Hematopoietic multipotent progenitor cell (in vitro differentiated cells): ENCODE measurements at places on chromosomes 6 and 20. TPM values are rescaled to one million over a fixed set of nuclear protein-coding genes. Genes with fewer than 3 reads are reported as not detected.

GRCh38 chr6:148915810-148916209 is 169.0 kb downstream of the UST start:
- no peak for DNase-seq

DNA sequence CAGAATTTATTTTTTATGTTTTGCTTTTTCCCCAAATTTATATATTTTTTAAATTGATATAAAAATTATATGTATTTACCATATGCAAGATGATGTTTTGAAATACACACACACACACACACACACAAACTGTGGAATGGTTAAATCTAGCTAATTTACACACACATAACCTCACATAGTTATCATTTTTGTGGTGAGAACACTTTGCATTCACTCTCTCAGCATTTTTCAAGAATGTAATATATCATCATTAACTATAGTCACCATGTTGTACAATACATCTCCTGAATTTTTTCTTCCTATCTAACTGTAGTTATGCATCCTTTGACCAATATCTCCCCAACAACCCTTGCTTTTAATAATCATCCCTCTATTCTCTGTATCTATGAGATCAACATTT is 52.2 kb downstream of the GFRAL start:
- DNase-seq: no peak

DNA sequence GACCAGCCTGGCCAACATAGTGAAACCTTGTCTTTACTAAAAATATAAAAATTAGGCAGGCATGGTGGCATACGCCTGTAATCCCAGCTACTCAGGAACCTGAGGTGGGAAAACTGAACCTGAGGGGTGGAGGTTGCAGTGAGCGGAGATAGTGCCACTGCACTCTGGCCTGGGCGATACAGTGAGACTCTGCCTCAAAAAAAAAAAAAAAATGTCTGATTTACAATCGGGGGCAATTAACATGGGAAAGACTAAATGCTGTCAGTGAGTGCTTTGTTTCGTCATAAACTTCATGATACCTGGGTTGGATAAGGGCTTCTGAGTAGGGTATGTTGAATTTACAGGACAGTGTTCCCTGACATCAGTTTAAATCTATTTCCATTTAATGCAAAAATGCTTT is 8.0 kb upstream of the SH3BGRL2 start:
- no peak for DNase-seq

DNA sequence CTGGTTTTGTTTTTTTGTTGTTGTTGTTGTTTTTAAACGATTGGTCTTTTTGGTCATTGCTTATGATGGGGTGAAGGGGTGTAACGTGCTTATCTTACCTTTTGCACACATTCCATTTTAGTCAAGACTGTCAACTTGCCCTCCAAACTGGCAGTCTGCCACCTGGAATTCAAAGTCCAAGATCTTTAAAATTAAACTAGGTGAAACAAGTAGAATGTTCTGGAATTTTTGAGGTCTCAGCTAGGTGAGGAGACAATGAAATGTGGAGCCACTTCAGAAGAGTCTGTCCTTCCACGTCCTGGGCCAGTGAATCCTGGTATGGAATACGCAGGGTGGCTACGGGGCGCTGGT is 344.6 kb downstream of the ZFAND3 start:
- no peak for DNase-seq

DNA sequence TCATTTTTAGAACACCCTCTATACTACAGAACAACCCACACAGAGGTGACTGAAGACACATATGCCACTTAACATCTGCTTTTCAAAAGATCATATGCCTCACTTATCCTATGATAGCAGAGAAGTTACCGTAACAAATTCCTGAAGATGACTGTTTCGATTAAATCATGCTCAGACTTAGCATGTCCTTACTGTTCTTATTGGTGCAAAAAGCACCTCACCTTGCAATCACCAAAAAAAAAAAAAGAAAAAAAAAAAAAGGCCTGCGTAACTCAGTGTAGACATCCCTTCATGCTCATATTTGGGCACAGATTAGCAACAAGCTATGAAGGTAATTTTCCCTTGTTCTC is 17.7 kb upstream of the DST start:
- no peak for DNase-seq

DNA sequence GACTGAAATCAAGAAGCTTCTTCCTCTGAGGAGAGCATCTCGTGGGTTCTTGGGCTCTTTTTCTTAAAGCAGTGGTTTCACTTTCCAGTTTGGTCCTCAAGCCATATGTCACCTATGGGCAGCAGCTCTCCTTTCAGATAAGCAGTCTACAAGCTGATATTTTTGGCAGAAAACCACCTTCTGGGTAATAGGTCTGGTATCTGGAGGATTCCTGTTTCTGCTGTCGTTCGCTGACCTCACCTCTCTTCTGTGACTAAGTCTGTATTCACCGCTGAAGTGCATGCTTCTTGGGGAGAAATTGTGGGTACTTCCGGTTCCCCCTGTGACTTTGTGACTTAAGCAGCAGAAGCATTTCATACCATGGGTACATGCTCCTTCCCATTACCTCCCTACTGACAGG is 193.6 kb downstream of the EDN1 start:
- DNase-seq: peak; percentile 66

DNA sequence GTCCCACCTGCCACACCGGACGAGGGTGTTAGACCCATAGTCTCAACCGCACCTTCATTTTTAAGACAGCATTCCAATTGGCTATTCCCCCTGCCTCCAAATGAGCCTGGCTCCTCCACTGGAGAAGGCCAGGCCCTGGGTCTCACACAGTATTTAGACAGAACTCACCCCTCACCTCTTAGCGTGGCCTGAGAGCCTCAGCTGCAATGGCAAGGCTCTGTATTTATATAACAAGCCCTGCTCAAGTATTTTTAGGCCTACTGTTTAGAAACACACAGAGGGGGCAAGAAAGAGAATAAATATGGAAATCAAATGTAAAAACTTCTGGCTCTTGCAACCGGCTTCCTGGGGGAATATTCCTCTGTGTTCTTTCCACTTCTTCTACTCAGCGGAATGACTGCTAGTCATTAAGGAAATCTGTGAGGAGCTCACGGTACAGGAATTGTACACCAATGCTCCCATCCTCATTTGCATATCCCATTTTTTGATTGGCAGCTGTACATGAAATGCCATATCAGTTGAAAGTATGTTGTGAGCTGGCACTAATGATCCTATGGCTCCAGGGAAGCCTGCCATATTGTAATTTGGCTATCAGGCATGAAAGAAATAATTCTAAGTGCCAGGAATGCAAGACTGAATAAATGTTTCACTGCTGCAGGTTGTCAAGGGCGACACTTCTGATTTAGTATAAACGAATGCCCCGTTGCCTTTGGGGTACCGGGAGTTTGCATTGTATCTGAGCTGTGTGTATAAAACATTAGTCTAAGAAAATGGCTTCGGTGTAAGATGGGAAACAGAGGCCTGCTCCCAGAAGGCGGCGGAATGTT is 207.5 kb downstream of the ZNF217 start:
- no peak for DNase-seq

DNA sequence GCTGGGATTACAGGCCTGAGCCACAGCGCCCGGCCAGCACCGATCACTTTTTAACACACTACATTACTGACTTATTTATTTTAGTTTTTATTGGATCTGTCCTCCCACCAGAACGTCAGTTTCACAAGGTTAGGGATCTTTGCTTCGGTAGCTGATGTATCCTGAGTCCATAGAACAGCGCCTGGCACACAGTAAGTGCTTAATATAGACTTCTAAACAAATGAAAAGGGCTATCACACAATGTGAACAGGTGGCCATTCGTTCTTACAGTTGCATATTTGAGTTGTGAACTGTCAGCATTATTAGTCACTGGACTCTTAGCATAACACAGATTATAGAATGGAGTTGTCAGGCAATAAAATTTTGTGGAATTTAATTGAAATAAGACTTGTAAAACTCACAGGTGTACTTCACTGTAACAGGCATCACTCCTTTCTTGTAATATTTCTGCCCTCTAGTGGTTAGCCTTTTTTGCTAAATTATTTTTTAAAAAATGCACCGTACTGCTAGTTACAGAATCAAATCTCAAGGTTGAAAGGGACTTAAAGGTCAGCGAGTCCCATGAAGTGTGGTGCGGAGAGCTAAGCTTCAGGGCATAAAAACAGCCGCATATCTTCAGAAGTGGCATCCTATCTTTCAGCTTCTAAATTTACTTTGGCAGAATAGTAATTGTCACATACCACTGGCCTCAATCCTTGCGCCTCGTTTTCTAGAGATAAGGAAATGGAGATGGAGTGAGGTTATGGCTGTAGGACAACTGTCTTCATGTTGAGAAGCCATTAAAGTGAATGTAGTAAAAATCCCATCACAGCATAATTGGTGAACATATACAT is 3.4 kb upstream of the TBC1D7 start:
- no peak for DNase-seq

- DNase-seq: no peak
Measured at GRCh38 chr6:158058171-158058651, 76.5 kb downstream of the SYNJ2 start.

DNA sequence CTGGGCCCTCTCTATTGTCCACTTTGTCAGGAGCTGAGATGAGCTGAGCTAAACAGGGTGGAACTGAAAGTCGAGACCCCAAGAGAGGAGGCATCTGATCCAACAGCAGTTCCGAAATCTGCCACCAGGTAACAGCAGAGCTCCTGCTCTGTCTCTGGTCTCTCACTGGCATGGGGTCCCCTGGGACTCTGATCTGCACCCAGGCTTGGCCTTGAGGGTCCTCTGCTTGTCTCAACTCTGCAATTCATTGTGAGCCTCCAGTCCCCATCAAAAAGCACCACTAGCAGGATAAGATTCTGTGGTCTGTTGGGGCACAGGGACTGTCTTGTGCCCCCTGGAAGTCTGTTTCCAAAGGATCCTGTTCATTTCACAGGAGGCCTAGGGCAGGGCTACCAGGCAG is 62.5 kb upstream of the TOP1 start:
- peak; percentile 33 for DNase-seq

DNA sequence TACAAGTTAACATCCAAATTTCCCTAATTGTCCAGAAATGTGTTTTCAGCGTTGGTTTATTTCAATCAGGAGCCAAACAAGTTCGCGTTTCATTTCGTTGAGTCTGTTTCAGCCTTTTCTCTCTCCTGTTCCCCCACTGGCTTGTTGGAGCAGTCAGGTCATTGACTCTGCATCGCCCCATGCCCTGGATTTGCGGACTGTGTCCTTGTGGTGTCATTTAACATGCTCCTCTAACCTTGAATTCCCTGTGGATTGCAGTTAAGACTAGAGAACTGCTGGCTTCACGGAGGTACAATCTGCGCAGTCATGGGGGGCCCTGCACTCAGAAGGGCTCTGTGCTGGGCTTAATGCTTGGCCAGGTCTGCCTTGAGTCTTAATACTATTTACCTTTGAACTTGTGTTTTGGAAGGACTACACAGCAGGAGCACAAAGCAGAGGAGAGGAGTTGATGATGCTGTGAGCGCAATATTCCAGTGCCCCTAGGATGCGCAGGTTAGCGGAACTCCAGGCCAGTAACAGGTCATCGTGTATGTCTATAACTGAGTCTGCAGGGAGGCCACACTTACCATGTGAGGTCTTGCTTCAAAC is 5.5 kb upstream of the TBC1D32 start:
- DNase-seq: no peak

GRCh38 chr6:99979953-99980352 is 14.1 kb downstream of the MCHR2 start:
- no peak for DNase-seq

GRCh38 chr6:41591859-41592502 is 45.8 kb downstream of the FOXP4 start:
- peak; percentile 53 for DNase-seq

DNA sequence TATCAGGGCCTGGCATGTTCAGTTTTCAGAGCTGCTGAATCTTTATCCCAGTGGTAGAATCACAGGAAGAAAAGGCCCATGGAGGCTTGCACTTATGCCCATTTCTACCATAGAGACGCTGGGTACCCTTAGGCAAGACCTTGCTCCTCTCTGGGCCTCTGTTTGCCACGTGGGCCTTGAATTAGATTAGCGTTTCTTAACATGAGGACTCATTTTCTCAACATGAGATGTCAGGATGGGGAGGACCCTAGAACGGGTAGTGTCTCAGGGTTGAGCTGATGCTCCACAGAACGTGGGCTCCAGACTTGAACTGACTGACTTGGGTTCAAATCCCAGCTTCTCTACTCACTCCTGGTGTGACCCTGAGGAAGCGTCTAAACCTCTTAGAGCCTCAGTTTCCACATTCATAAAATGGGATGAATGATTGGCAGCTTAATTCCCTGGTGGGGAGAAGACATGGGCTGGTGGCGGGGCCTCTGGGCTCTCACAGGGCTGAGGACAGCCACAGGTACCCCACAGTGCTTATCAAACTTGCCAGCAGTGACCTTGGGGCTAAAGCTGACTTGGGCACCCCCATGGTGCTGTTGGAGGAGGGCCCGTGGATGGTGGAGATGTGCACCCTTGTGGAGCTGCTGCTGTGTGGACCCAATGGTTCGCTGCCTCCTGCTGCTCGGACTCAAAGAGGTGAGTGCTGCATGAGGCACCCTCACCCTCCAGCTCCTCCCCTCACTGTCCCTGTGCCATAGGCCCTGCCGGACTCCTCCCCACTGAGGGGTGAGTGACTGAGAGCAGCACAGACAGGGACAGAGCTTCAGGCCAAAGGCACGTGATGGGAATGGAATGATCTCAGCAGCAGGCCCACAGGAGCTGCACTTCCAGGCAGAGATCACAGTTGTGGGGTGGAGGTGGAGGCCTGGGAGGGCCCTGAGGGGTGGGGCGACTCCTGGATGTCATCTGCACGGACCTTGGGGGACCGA is 28.2 kb downstream of the SUN5 start:
- no peak for DNase-seq

DNA sequence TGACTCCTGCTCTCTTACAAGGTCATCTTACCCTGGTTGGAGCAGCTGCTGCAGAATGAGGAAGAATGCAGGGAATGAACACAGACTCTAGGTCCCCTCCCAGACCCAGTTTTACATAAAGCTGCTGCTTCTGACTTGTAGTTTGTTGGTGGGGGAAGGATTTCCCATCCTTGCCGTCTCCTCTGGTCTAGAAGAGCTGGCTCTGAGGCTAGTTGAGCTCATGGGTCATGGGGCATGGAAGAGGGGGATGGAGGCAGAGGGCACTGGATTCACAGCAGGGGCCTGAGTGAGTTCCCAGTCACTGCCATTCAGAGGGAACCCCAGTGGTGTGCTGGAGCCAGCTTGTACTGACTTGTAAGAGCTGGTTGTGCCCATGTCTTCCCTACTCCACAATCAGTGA is 9.2 kb upstream of the GUCA1A start:
- no peak for DNase-seq

DNA sequence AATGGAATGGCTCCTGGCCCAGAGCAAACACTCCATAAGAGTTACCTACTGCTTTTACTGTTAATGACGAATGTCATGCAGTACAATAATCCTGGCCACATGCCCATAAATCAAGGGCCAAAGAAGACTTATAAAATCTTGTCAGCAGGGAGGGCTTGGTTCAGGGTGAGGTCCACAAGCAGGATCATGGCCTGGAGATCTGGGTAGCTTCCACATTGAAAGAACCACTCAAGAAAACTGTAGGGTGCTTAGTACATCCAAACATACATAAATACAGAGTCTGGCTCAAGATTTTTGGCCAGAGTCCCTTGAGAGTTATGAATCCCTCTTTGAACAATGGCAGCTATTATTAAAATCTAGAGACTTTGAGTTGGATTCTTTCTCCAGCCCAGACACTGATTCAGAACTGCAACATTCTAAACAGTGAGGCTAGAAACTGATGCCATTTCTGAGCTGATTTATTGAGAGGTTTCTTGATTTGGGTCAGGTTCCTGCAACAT is 188.7 kb downstream of the CDC5L start:
- DNase-seq: no peak

Gene RAB44
- 10.5 TPM for total RNA-seq

Gene GGTLC1
- not detected for total RNA-seq

Gene DNMT3B
- 24.8 TPM for total RNA-seq

Gene DDO
- 4.6 TPM for total RNA-seq

Gene ERVFRD-1
- total RNA-seq: under 0.01 TPM

Gene DEFB132
- not detected for total RNA-seq

Gene APOBEC2
- not detected for total RNA-seq

Gene TREM2
- not detected for total RNA-seq
